ENCODE measurements at places on chromosomes 7 and 10. TPM values are rescaled to one million over a fixed set of nuclear protein-coding genes. Genes with fewer than 3 reads are reported as not detected.
A peak's percentile ranks its signal among the peaks of the same experiment; 100 is the strongest.

DNA sequence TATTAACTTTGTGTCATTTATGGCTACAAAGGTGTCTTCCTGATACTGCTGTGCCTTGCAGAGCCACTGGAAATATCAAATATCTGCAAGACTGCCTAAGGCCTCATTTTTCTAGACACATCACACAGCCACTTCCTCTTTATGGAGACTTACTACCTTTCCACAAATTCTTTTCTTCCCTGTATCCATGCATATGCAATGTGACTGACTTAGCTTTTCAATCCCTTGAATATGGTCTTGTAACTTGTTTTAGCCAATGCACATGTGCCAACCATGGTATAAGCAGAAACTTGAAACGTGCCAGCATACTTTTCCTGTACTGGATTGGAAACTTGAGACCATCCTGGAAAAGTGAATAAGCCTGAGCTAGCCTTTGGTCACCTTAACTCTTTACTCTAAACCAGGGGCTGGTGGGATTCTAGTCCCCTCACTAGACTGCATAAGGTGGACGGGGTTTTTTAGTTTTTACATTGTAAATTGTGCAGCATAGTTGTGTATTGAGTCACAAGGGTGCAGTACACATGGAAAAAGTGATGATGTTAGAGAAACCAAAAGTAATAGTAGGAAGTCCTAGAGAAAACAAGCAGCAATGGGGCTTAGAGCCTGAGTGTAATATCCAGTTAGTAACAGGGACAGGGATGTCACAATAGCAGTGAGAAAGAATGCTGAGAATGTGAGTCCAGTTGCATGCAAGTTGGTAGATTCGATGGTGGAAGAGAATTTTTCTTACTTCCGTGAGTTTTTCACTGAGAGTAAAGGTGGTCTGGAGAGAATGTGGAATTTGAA, 879.5 kb downstream of the SORCS1 start:
- no peak for DNase-seq

GRCh38 chr10:133166828-133167692, 7.0 kb downstream of the KNDC1 start:
- DNase-seq: no peak

DNA sequence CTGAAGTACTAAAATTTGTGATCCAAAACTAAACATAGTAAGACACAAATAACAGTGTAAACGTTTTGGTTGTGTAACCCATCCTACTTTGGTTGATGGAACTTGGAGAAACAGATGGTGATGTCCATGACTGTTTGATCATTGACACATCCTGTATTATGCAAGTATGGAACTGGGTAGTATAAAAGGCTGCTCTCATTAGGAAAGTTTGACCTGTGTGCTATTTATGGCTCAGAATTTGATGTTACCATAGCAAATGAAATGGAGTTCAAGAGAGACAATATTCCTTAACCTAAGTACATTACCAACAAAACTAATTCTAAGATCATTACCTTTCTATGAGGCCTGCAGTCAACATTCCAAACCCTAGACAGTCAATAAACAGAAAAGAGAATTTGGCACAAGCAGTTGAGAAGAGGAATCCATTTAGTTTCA, 39.9 kb downstream of the DKK1 start:
- no peak for DNase-seq

DNA sequence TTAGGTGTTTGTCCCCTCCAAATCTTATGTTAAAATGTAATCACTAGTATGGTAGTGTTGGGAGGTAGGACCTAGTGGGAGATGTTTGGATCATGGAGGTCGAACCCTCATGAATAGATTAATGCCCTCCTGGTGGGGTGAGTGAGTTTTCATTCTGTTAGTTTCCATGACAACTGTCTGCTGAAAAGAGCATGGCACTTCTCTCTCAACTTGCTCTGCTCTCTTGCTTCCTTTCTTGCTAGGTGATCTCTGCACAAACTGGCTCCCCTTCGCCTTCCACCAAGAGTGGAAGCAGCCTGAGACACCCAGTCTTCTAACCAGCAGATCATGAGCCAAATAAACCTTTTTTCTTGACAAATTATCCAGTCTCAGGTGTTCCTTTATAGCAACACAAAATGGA, 853.9 kb downstream of the SORCS1 start:
- DNase-seq: no peak

GRCh38 chr7:26550492-26550891, 258.8 kb downstream of the SNX10 start:
- DNase-seq: no peak

GRCh38 chr7:25870574-25870973, 281.4 kb upstream of the NFE2L3 start:
- no peak for DNase-seq

DNA sequence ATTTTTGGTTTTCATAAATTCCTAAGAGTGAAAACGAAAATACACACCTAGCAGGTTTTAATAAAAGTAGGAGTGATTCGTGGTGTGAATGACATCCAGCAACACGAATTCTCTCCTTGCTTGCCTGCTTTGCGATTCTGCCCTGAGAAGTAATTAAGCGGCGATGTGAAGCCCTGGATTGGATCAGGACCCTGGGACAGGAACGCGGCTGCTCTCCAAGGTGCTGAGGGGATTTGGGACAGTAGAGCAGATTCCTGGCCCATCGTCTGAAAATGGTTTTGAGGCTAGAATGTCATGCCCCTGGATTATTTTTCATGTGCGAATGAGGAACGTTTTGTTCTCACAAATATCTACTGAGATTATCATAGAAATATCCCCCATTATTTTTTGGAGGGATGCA, 7.8 kb downstream of the NPS start:
- no peak for DNase-seq

- no peak for DNase-seq
These were observed 48.1 kb downstream of the PDLIM1 start for GRCh38 chr10:95242581-95243317.

DNA sequence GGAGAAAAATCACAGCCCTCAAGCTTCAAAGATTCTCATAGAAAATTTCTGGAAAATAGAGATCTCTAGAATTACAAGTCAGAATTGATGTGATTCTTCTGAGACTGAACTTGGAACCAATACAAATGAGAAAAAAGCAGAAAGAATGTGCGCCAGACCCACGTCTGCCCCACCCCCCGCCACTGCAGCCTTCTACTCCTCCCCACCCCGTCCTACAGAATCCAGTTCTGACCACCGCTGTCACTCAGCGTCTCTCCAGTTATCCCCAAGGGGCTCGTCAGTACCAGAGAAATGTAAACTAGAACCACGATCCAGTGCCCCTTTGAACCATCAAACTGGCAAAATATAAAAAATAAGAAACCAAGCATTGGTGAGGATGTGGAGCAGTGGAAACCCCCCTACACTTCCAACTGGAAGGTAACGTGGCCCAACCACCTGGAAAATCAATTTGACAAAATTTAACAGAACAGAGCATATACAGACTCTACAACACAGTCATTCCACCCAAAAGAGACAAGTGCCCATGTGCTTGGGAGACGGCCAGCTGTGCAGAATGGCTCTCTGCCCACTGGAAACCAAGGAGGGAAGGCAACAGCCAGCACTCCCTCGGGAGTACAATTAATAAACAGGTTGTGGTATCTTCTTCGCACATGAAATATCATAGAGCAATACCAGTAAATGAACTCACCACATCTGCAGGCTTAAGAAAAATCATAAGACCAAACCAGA, 397.9 kb downstream of the TNS3 start:
- DNase-seq: no peak

- DNase-seq: no peak
These were observed 22.6 kb downstream of the CUBN start for GRCh38 chr10:17106991-17107390.

DNA sequence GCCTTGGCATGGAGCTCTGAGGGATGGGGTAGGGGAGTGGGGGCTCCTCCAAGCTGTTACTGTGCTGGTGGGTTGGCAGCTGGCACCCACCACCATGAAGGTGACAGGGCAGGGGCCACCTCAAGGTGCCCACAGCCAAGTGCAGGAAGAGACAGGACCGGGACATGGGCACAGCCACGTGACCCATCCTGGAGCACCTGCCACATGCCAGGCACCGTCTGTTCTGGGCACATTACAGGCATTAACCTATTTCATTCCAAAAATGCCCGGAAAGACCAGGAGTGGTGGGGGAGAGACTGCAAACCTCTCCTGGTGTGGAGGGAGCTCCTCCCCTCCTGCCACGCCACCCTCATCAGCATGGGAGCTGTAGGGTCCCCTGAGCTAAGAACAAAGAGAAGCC, 56.7 kb downstream of the CAMK2B start:
- DNase-seq: no peak

DNA sequence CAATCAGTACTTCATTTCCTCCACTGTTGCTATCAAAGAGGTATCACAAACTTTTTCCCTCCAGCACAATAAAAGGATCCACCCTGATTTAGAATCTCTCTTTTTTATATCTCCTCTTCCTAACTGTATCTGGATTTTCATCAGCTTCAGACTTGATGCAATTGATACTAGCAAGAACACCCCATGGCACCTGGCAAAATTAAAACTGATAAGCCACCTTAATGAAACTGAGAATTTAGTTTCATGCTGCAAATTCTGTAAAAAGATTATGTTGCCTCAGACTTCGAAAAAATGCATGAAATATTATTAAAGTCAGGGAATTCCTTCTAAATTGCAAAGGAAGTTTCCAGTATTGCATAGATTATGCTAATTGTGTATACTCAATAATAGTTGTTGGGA, 277.0 kb downstream of the HDAC9 start:
- DNase-seq: no peak

- no peak for DNase-seq
These were observed 74.9 kb upstream of the HECW1 start for GRCh38 chr7:43037531-43037930.

- DNase-seq: no peak
These were observed 236.7 kb downstream of the PHF14 start for GRCh38 chr7:11210374-11210773.

DNA sequence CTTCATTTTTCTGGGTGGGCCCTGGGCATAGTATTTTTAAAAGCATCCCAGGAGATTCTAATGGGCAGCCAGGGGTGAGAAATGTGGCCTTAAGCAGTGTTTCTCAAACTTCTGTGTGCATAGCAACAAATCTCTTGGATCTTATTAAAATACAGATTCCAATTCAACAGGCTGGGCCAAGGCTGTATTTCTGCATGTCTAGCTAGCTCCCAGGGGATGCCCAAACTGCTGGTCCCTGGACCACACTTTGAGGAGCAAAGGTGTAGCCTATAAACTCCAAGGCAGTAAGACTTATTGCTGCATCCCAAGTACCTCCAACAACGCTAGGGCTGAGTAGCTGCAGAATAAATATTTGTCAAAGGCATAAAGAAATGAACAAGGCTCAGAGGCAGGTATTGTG, 292.9 kb upstream of the ZMIZ1 start:
- DNase-seq: no peak

- DNase-seq: no peak
These were observed 54.8 kb downstream of the CCDC71L start for GRCh38 chr7:106606120-106606519.

DNA sequence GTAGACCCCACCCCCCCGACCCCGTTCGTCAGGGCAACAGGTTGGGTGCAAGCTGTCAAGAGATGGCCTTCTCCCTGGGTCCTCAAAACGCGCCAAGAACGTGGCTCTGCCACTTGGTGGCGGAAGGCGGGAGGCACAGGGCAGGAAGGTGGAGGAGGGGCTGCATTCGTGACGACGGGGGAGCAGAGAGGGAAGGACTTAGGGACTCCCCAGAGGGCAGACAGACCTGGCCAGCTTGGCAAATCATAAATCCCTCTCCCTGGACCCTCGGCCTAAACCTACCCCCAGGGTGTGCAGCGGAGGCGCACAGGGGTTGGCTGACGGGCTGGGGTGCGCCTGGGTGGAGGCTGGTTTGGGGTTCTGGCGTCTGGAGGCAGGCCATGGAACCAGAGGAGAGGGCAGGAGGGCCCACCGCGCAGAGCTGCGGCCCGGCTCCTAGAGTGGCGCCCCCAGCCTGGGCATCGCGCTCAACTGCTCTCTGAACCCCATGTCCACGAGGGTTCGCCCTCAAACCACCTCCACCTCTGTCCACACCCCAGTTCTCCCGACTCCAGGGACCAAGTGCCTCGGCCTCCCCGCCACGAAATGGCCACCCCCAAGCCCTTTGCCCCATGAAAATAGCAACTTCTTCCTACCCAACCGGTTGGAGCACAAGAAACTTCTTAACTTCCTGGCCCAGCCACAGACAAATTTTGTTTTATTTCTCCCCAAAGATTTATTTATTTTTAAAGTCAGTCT, 10.8 kb upstream of the GATA3 start:
- DNase-seq: peak; percentile 12

The ETV1 gene
- 0.66 TPM for polyA plus RNA-seq

Measured in psoas muscle (tissue), 8 donors.